ENCODE measurements at places on chromosomes 11 and 22.
A peak's percentile ranks its signal among the peaks of the same experiment; 100 is the strongest.

DNA sequence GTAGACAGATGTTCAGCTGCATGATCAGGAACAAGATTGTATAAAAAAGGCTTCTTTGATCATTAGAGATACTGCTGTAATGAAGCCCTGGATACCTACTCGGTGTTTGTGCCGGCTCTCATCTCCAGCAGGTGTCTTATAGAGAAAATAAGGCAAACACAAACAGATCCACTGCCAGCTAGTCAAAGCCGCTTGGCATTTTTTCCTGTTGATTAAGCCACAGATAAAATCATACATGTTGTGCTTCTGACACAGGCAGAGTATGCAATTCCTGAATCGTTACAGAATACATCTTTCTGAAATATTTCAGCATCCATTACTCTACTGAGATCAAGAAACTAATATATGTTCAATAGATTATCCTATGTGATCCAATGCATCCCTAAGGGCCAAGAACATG lies 206.9 kb downstream of the CADM1 start:
- DNase-seq = no peak

GRCh38 chr22:49628391-49629260 lies 199.0 kb downstream of the BRD1 start:
- no peak for DNase-seq

GRCh38 chr11:134364261-134364660 lies 32.5 kb downstream of the GLB1L2 start:
- DNase-seq = no peak

- DNase-seq = peak; percentile 4
These were observed 44.7 kb downstream of the ABTB2 start for GRCh38 chr11:34313099-34313517.

- no peak for DNase-seq
These were observed 46.8 kb downstream of the APIP start for GRCh38 chr11:34869425-34869824.

GRCh38 chr11:57745206-57745605 lies 3.9 kb downstream of the SELENOH start:
- no peak for DNase-seq
